Stimulated activated CD8-positive, alpha-beta memory T cell treated with anti-CD3 and anti-CD28 coated beads, Interleukin-4, amount 100 ng/mL, for 1 hour (primary cell): ENCODE measurements at places on chromosomes 2 and 18.

DNA sequence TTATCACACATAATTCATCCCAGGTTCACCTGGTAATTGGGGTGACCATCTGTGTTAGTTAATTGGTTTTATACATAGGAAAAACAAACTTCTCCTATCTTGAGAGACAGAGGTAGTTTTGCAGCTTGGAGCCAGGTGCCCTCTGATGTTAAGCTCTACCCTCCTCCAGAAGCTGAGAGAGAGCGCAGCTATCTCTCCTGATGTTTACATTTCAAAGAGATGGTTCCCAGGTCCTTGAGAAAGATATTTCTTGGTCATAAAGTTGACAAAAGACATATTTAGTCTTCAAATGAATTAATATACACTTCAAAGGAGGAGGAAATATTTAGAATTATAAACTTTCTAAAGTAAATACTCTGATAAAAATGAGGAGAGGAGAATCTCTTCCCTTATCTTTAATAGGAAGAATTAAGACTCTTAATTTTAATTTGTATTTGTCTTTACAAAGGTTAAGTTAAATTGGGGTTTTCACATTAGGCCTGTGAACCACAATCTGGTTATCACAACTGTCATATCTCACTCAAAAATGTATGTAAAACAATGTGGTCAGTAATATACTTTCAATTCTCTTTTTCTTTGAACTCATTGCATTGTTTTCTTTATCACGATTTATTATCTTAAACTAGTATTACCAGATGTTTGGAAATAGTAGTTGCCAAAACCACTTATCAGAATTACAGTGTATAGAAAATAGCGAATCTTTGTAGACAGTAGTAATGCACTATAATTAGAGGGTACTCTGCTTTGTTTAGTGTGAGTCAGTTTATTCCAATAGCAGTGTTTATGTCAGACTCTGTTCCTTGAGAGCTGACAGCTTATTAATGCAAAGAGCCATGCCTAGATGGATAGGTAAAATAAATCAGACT is 26.8 kb downstream of the SERPINB4 start:
- DNase-seq: no peak

DNA sequence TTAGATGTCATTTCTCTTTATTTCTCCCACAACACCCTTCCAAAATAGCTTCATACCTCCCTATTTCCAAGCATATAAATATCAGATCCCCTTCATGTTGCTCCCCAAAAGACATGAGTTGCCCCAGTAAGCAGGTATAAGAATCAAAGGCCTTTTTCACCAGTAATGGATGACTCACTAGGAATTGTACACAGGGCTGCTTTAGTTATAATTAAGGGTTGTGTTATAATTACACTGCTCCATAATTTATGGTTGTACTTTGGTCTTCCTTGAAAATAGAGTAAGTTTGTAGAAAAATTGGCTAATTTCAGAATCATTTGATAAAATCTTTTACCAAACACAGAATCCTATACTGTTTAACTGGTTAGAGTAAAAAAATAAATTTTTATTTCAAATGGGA is 8.8 kb upstream of the AQP4 start:
- no peak for DNase-seq

DNA sequence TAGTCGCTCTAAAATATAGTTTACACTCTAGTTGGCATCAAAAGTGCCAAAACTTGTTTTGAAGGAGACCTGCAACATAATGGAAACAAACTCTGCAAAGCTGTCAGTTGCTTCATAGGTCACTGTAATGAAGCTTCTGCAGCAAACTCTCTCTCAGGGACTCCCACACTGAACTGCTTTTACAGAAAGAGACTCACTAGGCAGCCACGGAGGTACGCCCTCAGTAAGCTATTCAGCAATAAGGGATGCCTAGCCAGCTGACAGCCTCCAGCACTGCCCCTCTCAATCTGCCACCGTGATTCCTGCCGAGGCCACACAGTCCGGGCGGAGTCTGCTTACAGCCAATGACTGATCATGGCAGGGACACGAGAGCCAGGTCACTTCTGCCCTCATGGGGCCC is 51.1 kb downstream of the COLEC12 start:
- no peak for DNase-seq

GRCh38 chr2:9617749-9618148 is 13.0 kb downstream of the YWHAQ start:
- no peak for DNase-seq

GRCh38 chr2:195531754-195532153 is 125.3 kb upstream of the SLC39A10 start:
- DNase-seq: no peak

- no peak for DNase-seq
Measured at GRCh38 chr2:33158482-33159003, 211.8 kb downstream of the LTBP1 start.

DNA sequence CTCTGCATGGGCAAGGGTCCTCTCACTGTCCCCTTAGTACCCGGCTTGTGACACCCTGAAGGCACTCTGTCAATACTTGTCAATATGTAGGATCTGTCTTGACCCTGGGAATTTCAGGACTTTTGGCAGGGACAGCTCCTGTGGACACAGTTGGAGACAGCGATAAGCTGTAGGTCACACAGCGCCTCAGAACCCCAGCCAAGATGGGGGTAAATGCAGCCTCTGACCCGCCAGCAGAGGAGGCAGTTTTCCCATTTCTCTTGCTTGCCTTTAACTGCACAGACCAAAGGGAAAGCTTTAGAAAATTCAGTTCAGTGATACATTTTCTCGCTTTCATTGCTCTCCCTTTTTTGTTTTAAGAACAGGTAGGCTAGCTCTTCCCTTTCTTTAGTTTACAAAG is 54.8 kb upstream of the KLHL29 start:
- no peak for DNase-seq

DNA sequence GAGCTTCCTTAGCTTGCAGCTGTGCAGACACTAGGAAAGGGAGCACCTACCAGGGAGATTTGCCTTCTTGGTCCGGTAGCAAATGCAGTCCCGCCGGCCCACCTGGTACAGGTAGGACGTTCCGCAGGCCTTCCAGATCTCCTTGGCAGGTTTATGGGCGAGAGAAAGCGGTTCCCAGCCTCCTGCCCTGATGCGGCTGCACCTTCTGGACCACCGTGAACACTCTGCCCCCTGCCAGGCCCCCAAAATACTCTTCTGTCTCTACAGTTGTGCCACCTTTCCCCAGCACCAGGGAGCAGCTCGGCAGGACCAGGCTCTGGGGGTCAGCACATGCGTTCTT is 67.4 kb downstream of the HNRNPLL start:
- DNase-seq: no peak

DNA sequence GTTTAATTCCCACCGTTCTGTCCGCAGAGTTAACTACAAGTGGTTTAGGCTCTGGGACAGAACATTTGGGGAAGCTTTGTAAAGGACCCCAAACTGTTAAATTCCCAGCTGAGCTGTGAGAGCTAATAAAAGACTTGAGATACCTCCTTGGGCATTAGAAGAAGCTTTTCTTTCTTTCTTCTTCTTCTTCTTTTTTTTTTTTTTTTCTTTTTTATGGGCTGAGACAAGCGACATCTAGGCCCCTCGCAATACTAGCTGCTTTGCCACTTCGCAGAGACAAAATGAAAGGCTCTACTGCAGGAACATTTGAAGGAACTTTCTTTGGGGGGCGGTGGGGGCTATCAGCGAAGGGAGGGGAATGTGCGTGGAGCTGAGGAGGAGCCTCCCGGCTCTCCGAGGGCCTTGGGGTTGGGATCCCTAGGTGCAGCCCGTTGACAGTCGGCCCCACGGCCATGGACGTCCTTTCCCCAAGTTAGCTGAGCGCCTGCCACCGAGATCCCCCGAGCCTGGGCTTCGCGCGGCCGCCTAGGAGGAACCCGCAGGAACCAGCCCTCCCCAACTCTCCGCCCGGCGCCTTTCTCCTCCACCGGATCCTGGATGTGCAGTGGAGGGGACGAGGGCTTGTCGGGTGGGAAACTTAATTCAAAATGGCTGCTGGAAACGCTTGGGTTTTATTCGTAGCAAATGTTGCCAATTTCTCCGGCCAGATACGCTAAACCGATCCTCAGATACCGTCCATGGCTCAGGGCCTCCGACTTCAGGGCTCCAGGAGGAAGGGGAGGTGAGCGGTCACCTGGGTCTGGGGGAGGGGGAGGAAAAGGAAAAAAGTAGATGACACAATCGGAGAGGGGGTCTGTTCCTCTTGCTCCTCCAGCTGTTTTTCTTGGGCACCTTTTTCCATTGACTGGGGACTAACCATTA is 4.2 kb downstream of the MEIS1 start:
- DNase-seq: no peak

GRCh38 chr18:8140841-8141501 is 468.3 kb upstream of the RAB12 start:
- DNase-seq: no peak

DNA sequence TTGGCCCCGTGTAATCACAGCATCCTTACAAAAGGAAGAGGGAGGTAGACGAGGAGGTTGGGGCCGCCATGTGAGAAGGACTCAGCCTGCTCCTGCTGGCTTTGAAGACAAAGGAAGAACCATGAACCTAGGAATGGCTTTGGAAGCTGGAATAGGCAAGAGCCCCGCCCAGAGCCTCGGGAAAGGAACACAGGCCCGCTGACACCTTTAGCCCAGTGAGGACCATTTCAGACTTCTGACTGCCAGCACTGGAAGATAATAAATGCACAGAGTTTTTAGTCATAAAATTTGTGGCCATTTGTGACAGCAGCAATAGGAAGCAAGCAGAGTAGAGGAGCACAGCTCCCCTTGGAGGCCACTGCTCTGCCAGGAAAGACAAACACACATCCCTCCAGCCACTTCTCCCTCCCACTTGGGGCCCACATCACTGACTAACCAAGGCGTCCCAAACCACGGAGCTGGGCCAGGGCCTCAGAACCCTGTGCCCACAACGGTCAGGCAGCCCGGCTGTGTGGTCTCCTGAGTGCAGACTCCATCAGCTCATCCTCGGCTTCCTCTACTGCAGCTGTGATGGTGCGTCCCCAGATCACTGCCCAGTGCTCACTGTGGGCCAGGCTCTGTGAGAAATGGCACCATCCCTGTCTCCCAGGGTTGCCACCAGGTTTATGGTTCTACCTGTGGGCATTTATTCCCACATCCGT is 39.7 kb downstream of the TFCP2L1 start:
- DNase-seq: no peak

GRCh38 chr2:58502931-58503330 is 261.8 kb upstream of the FANCL start:
- DNase-seq: no peak

DNA sequence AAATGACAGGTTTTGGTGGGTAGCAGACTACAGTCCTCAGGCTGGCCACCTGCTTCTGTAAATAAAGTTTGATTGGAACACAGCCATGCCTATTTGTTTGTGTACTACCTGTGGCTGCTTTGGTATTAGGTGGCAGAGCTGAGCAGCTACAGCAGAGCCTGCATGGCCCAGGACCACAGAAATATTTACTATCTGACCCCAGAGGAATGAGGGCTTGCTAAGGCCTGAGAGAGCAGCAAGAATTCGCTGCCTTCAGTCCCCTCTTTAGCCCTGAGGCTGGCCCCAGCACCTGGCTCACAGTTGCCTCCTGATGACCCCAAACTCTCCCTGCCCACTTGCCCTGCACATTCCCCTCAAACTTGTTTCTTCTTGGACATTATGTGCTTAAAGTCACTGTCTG is 32.5 kb downstream of the POLR1A start:
- DNase-seq: no peak

DNA sequence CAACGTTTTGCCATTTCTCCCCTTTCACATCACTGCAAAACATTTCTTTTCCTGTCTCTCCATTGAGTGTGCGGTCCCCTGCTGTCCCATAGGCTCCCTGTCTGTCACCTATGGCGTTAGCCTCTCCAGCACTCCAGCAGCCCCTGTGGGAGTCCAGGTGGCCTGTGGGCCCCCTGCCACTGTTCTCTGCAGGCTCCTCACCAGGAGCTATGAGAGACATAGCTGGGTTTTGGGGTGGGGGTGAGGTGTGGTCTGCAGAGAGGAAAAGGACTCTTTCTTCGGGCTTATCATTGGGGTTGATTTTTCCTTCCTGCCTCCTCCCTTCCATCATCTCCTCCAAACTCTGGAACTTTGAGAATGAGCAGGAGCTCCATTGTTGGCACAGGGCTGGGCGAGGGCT is 36.1 kb upstream of the IGFBP5 start:
- no peak for DNase-seq

DNA sequence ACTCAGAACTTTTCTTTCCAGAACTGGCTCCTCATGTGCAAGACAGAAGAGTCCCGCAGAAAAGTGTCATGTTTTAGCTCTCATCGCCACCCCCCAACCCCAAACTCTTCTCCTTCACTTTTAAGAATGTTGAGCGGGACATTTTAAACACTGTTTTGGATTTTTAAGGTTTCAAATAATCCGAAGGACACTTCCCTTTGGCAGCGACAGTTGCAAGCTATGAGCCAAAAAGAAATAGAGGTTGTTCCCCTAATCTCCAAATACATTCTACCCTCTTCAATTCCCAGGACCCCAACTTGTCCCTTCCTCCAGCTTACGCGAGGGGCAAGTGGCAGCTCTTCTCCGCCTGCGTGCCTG is 678 bp upstream of the UBE2E3 start:
- no peak for DNase-seq

DNA sequence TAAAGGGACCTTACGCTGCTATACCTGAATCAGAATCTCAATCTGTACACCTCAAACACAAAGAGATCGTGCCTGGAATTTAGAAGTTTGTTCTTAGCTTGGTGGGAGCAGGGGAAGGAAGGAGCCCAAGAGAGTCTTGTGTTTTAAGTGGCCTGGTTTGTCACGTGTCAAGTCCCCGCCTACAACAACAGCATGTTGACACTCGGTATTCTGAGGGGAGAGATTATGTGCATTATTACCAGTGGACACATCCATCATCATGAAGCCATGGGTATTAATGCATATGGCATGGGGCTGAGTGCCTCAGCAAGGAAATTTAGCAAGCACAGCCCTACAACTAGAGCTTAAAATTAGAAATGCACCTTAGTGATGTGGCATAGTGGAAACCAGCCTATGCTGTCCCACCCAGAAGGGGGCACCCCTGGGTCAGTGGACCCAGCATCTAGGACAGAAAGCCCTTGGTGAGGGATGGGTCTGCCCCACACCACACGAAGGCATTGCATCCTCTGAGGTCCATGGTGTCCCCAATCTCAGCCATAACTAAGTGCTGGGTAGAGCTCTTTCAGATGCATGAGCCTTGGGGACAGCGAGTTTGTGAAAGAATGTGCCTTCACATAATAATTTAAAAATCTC is 138.7 kb downstream of the MGAT5 start:
- DNase-seq: no peak

GRCh38 chr2:41879235-41879916 is 168.4 kb upstream of the PKDCC start:
- no peak for DNase-seq
